ENCODE measurements at places on chromosomes 5 and 9.

- DNase-seq: no peak
Measured at GRCh38 chr5:172493906-172494305, 39.6 kb upstream of the SH3PXD2B start.

DNA sequence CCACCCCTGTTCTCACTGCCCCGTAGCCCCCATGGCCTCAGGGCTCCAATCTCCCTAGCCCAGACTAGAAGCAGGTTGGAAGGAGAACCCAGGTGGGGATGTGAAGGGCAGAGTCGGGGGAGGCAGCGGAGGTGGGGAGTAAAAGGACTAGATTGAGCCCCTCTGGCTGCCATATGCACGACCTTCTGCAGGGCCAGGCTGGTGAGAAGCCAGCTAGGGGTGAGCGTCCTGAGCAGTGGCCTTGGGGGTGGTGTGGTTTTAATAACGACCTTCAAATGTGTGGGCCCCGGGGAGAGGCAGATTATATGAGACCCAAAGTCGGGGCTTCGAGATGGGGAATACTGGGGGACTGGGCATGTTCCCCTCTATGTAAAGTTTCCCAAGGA, 139.5 kb downstream of the C9orf50 start:
- no peak for DNase-seq

GRCh38 chr5:56710826-56711590, 104.3 kb upstream of the MAP3K1 start:
- no peak for DNase-seq

- no peak for DNase-seq
Measured at GRCh38 chr5:174065528-174066197, 20.2 kb downstream of the NSG2 start.

DNA sequence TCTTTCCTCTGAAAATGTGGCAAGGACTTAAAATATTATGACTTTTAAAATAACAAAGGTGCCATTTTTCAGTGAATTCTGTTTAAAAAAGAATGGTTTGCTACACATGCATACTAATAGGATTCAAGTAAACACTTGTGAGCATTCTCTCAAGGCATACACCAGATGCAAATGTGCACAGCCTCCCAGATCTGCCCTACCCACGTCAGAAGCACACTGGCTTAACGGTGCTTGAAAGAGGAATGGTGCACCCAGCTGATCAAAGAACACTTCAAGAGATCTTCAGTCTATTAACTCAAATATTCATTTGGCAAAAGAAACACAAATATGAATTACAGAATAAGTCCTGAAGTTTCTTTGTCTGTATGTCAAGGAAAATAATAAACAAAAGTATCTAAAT, 15.8 kb downstream of the GABRB2 start:
- DNase-seq: no peak

- DNase-seq: no peak
Measured at GRCh38 chr5:111954516-111955395, 197.8 kb upstream of the NREP start.

- DNase-seq: no peak
Measured at GRCh38 chr5:472076-472655, 29.2 kb downstream of the EXOC3 start.

DNA sequence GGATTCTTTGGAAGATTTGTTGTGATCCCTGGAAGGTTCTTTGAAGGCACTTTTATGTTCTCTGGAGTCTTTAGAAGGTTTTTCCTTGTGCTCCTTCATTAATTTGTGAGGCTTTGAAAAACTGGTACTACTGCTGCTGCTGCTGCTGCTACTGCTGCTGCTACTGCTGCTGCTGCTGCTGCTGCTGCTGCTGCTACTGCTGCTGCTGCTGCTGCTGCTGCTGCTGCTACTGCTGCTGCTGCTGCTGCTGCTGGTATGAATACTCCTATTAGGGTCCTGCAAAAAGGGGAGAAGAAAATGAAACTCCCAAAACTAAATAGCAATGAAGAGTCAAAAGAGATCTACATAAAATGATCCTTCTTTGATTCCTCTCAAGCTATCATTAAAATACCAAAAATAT, 208.1 kb downstream of the MLLT3 start:
- no peak for DNase-seq

DNA sequence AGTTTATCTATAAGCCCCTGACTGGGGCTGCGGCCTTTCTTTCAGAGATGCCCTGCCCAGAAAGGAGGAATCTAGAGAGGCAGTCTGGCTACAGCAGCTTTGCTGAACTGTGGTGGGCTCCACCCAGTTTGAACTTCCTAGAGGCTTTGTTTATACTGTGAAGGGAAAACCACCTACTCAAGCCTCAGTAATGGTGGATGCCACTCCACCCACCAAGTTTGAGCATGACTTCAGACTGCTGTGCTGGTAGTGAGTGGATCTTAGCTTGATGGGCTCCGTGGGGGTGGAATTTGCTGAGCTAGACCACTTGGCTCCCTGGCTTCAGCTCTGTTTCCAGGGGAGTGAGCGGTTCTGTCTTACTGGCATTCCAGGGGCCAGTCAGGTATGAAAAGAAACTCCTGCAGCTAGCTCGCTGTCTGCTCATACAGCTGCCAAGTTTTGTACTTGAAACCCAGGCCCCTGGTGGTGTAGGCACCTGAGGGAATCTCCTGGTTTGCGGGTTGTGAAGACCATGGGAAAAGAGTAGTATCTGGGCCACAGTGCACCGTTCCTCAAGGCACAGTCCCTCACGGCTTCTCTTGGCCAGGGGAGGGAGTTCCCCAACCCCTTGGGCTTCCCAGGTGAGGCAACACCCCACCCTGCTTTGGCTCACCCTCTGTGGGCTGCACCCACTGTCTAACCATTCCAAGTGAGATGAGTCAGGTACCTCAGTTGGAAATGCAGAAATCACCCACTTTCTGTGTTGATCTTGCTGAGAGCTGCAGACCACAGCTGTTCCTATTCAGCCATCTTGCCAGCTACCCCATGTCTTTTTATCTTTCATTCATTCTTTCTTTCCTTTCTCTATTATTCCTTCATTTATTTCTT, 211.8 kb upstream of the C9orf72 start:
- DNase-seq: no peak

DNA sequence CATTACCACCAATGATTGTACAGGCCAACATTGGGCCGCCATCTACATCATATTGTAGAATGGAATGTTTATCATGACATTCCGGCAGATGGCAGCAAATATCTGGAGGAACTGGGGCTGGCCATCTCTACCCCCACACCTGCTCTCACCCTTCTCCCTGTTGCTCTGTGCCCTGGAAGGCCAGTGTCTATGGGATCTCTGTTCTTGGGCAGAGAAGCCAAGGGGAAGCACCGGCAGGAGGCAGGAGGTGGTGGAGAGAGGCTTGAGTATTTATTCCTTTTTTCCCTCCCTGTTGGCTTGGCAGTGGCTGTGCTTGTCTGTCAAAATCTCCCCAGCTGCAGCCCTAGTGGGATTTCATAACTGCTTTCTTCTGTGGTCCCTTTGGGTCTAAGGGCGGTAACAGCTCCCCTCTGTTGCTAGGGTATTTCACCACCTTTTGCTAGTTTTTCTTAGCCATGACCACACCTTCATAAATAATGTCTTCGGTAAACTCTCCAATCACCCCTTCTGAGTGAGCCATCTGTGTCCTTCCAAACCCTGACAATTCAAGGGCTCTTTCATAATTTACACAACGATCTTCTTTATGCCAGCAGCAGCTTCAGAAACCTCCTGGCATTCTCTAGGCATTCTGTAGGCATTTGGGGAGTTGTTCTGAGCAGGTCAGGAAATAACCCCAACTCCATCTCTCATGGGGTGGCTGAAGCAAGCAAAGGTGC, 225.8 kb downstream of the MELK start:
- DNase-seq: no peak

GRCh38 chr5:178463321-178464155, 126.7 kb downstream of the COL23A1 start:
- DNase-seq: no peak

GRCh38 chr5:120605325-120606079, 141.4 kb downstream of the PRR16 start:
- no peak for DNase-seq

- DNase-seq: no peak
Measured at GRCh38 chr5:120874081-120874862, 410.2 kb downstream of the PRR16 start.

DNA sequence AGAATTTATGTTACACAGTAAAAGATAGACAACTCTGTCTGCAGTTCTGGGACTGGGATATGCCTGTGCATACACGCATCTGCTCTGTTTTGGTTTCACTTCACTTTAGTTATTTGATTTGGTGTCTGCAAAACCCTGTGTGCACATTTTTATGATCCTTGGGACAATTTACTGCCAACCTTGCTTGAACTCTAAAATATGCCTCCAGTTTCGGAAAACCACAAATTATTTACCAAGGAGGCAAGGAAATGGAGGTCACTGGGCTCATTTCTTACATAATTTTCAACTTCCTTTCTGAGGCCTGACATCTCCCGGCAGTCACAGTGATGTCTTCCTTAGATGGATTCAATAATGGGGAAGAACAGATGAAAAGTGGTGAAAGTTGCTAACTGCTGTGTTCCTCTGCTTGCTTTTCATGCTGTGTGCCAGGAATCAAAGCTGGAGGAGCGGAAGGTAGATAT, 61.2 kb upstream of the TAF11L2 start:
- no peak for DNase-seq

DNA sequence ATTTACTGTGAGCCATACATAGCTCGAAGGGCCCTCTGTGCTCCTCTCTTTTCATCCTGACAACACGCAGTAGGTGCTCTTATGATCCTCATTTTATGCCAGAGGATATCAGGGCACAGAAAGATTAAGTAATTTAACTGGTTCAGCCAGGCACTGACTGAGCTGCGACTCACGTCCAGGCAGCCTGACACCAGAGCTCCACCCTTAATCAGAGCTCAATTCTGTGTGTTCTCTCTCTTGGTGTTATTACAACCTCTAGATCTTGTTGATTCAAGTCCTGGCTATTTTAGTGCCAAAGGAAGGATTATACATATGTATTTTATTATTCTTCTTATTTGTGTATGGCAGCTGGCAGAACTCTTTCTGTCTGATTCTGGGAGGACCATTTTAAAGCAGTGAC, 59.7 kb downstream of the OSMR start:
- no peak for DNase-seq

DNA sequence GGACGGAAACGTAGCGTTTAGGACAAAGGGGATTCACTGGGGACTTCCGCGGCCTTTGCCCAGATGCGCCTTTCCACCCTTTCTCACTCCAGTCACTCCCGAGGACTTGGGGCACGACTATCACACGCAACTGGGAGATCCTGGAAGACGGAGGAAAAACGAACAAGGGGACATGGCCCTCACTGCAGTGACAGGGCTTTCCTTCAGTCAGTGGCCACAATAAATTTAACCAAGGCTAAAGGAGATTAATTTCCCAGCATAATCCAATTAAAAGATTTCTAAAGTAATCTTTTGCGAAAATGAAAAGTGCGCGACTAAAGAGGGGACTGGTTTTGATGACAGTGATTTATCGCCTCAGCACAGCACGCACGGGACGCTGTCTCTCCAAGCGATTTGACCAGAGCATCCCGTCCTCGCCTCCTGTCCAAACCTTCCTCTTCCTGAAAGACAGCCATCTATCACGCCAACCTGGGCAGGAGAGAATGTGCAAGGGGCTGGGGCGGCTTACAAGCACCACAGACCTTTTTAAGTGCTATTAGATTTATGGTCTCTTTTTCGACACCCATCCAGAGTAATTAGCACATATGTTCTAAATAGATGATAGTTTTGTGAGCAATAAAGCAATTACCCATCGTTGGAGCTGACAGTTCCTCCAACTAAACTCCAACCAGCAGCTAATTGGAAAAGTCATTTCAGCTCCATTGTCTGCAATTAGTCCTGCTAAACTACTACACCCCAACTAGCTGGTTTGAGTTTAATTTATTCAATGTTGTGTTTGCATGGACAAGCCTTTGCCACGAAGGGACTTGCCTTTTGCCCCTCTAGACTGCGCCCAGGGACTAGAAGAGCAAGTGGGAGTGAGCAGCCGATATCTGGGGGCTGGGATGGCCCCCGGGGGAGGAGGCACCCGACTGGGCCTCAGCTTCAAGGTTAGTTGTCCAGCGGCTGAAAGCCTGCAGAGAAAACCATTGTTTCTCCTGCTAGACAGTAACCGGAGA, 7.4 kb downstream of the NR2F1-AS1 start:
- no peak for DNase-seq

DNA sequence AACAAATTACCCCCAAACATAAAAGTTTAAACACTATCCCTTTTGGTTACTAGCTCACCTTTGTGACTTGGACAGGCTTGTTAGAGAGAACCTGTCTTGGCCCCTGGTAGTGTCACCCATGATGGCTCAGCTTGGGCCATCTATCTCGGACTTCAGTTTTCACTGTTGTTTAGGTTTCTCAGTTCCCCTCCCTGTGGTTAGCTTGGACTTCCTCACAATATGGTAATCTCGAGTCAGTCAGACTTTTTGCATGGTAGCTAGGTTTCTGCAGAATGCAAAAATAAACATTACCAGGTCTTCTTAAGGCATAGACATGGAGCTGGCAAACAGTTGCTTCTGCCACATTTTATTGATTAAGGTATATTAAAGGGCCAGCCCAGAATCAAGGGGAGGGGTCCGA, 324.3 kb upstream of the RORB start:
- no peak for DNase-seq

DNA sequence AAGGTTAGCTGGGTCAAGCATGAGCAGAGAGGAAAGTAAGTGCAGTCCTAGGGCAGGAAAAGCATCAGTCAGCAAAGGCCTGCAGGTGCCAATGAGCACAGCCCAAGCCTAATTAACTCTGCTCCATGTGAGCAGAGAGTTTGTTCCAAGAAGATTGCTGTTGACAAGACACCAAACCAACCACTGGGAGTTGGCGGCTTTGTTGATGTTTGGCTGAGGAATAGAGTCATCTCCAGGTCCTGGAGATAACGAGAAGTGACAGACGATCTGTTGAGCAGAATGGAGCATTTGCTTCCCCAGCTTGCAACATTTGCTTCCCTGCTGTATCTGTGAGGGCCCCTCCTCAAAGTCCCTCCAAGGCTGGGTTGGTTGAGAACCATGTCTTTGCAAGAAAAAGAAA, 68.2 kb downstream of the FAM114A2 start:
- DNase-seq: no peak

- no peak for DNase-seq
Measured at GRCh38 chr9:19174127-19174912, 47.0 kb upstream of the PLIN2 start.

DNA sequence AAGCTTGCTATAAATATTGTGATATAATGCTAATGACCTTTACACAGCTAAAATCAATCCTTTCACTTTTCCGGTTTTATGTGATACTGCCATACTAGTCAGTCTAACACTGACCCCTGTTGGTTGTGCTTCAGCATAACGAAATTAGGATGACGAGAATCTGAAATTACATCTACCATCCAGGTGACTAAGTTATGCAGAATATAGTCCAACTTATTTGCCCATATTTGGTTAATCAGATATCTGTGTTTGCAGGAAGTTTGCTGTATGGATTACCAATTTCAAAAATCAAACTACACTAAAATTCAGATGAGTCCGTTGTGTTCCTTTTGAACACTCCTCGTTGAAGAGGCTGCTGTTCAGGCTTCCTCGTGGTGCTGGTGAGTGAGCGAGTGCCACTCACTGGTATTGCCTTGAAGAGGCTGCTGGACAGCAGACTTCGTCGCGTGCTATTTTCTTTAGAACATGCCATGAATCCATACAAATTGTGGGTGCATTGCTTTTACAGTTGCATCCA, 32.5 kb downstream of the TENT4A start:
- no peak for DNase-seq

GRCh38 chr9:113879911-113880310, 3.8 kb downstream of the ZNF618 start:
- DNase-seq: no peak
